ENCODE measurements at places on chromosomes 13 and 19.
A peak's percentile ranks its signal among the peaks of the same experiment; 100 is the strongest.

- no peak for DNase-seq
Observed at GRCh38 chr19:8089664-8090601, 37.4 kb downstream of the CCL25 start.

- DNase-seq: no peak
Observed at GRCh38 chr13:79589603-79590393, 108.8 kb downstream of the NDFIP2 start.

DNA sequence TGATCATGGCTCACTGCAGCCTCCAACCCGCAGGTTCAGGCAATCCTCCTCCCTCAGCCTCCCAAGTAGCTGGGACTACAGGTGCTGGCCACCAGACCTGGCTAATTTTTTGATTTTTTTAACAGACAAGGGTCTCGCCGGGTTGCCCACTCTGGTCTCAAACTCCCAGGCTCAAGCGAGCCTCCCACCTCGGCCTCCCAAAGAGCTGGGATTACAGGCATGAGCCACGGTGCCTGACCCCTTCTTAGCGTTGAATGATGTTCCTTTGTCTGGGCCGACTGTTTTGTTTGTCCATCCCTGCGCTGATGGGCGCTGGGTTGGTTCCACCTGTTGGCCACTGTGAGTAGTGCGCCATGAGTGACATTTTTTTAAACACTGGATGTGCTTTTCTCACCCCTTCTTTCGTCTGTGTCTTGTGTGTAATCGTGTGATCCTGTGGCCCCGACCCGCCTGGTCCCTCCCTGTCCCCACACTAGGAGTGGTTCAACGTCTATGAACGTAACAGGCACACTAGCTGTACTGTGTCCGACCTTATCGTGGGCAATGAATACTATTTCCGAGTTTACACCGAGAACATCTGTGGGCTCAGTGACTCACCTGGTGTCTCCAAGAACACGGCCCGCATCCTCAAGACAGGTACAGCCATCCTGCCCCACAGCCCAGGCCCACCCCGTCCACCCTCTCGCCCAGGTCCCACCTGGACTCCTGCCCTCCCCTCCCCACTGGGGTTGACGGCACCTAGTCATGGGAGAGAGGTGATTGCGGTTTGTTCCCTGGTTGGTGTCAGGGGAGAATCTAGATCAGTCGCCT lies 15.0 kb upstream of the EMC10 start:
- peak; percentile 67 for DNase-seq

GRCh38 chr13:37187105-37187504 lies 81.6 kb upstream of the CSNK1A1L start:
- DNase-seq: no peak

DNA sequence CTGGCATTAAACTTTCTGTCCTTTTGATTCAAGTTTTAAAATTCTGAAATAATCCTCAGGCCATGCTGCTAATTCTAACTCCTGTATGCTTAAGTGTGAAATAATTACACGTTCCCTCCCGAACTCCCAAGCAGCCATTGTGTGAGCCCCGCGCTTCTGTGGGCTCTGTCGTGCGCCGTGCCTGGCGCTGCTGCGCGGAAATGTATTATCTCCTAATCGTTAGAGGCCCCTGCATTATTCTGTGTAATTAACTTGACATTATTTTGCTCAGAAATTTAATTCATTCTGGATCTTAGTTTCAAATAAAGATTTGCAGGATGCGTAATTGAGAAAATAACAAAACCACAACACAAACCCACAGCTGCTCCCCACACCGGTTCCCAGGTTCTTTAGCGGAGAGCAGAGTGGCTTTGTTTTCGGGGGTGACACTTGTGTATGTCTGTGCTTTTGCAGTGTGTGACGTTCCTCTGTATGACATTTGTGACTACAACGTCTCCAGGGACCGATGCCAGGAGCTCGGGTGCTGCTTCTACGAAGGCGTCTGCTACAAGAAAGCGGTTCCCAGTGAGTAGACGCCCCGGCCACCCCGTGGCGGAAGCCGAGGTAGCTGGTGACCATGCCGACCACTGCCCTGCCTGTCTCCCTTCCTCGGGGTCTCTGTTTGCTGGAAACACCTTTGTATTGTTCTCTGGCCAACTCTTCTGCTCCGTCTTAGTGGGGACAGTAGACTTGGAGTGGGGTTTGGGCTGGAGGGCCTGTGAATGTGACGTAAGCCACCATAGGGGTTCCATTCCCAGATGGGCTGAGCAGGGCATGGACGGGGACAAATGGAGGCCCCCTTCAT lies 7.5 kb downstream of the TEX29 start:
- no peak for DNase-seq

GRCh38 chr19:45113628-45114027 lies 20.6 kb downstream of the PPP1R37 start:
- DNase-seq: no peak

- DNase-seq: no peak
Observed at GRCh38 chr19:44032001-44032610, 6.9 kb downstream of the ZNF222 start.

- no peak for DNase-seq
Observed at GRCh38 chr19:33039108-33039599, 25.5 kb downstream of the RHPN2 start.

GRCh38 chr19:49366110-49366509 lies 2.4 kb downstream of the DKKL1 start:
- DNase-seq: no peak

- DNase-seq: no peak
Observed at GRCh38 chr19:38401148-38401547, 1.7 kb upstream of the FAM98C start.

GRCh38 chr13:112776971-112777370 lies 87.1 kb downstream of the ATP11A start:
- DNase-seq: no peak

DNA sequence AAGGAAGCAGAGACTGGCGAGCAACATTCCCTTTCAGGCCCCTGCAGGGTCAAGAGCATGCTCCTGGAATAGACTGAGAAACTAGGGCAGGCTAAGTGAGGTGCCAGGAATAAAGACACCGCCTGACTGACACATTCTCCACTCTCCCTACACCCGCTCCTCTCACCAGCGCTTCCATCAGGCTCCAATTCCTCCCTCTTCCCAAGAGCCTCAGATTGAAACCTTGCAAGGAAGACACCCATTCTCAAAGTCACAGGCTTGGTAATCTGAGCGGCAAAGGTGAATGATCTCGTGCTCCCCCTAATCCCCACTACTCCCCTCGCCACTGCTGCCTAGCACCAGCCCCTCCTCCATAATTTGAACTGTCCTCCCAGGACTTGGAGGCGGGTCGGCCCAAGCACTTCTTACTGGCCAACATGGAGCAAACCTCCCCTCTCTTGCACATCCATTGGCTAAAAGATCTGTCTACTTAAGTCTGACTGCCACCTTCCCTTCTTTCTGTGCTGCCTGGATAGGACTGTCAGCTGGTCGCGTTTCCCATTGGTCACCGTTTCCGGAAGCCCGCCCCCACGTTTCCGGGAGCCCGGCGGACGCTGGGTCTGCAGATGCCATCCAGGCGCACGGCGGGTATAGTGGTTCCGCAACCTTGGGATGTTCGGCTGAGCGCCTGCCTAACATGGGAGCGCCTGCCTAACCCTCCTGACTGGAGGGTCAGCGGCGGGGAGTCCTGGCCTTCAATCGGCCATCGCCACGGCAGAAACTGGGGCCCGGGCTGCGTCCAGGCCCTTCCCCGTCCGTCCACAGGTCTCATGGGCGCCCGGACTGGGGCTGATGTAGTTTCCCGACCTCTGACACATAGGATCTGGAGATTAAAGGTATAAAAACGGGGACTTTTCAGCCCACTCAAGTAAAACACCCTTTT lies 33.6 kb downstream of the ZNF383 start:
- peak; percentile 89 for DNase-seq

DNA sequence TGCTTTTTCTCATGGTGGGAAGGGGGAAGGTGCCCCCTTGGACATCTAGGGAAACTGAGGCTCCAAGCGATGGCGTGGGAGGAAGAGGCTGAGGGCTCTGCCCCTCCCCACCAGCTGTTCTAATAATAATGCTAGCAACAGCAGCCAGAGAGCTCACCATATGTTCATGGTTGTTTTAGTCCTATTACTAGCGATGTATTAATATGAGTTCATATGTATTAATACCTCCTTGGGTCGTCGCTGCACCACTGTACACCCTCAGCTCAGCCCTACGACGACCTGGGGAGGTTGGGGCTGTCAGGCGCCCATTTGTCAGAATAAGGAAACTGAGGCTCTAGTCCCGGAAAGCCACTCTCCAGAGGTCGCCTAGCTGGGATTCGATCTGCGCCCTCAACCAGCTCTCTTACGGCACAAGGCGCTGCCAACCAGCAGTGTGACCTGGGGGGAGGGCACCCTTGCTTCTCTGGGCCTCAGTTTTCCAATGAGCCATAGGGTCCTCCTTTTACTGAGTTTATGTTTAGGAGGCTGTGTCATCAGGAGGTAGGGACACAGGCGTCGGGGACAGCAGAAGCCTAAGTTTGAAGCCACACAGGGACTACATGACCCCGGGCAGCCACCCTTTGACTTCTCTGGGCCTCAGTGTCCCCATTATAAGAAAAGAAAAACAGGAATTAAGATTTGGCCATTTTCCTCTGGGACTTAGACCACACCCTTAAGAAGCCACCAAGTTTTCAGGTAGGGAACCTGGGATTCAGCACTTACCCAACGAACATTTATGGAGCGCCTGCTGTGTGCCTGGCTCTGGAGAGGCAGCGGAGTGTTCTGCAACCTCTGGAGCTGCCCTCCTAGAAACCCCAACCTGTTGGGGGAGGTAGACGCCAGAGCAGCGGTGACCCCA lies 664 bp downstream of the MAST3 start:
- DNase-seq: no peak

DNA sequence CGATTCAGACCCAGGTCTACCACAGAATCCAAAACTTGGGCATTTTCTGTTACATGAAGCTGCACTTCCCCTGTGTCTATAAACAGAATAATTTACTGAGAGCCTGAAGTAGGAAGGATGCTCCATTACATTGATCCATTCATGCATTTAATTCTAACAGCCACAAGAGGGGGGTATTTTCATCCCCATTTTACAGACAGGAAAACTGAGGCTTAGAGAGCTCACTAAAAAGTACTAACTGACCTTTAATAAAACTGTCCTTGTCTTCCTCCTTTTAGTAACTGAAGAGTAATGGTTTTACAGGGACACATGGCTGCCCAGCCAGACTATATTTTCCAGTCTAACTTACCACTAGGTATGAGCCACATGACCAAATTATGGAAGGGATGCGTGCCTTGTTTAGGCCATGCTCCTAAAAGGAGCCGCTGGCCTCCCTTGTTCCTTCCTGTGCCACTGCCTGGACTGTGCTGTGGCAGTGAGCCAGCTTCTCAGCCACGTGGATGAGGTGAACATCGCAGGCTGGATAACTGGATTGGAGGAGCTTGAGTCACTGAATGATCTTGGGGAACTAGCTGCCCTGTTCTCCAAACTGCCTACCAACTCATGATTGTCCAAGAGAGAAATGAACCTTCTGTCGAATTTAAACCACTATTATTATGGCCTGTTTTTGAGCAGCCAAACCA lies 108.3 kb downstream of the DOCK9 start:
- no peak for DNase-seq

DNA sequence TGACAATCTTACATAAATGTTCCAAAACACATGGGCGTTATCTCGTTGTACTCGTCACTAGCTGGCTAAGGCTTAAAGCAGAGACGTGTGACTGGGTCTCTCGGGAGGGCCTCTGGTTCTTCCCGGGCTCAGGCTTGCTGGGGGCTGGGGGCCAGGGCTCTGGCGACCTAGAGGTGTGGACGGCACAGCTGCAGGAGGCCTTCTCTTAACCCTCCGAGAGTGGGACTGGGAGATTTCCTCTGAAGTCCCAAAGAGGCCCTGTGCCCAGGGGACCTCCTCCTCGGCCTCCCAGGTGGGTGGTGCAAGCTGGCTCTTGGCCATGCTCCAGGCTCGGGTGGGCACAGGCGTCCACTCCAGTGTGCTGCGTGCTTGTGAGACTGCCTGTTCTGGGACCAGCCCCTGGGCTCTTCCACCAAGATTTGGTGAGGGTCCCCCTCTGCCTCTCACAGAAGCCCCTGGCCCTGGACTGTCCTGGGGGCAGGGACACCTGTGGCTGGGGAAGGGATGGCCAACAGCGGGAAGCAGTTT lies 2.2 kb downstream of the CAPS start:
- DNase-seq: no peak

GRCh38 chr19:55304279-55304978 lies 20.6 kb downstream of the BRSK1 start:
- DNase-seq: no peak

DNA sequence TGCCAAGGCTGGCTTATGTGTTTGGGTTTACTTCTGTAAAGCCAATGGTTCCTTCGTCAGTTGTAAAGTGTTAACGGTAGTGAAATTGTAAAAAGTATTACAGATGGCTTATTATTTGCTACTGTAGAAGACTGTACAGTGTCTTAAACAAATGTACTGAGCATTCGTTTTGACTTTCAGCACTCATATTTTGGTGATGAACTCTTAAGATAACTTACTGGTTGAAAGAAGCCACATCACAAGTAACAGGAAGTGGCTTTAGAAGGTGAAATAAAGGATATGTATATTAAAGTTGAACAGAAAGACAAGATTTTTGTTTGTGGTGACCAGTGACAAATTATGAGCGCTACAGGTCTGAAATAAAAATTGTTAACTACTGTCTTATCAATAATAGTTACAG lies 64.2 kb downstream of the URI1 start:
- DNase-seq: no peak

DNA sequence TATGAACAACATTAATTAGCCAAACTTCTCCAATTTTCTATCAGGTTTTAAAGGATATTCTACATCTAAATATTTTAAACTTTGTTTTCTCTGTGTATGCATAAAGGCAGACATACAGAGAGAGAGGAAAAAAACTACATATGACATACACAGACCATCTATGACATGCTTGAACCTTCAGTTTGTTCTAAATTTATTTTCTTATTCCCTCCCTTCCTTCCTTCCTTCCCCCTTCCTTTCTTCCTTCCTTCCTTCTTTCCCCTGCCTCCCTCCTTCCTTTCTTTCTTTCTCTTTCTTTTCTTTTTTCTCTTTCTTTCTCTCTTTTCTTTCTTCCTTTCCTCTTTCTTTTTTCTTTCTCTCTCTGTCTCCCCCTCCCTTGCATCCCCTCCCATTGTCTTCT lies 35.8 kb upstream of the CD70 start:
- no peak for DNase-seq

GRCh38 chr19:32812571-32812970 lies 57.0 kb downstream of the SLC7A9 start:
- no peak for DNase-seq
